ENCODE measurements at places on chromosomes 12 and 14. TPM values are rescaled to one million over a fixed set of nuclear protein-coding genes. Genes with fewer than 3 reads are reported as not detected.

The MARK3 gene
- total RNA-seq: 80.6 TPM

The COX8C gene
- not detected for total RNA-seq

The RNASE3 gene
- total RNA-seq: not detected

The NR4A1 gene
- total RNA-seq: 13.1 TPM

The PPP1R1A gene
- total RNA-seq: not detected

The MRPS35 gene
- total RNA-seq: 55.9 TPM

The TAS2R14 gene
- total RNA-seq: 0.76 TPM

The SERPINA9 gene
- total RNA-seq: not detected

The FAM186B gene
- 1.4 TPM for total RNA-seq

The GYS2 gene
- total RNA-seq: not detected

The SPRYD4 gene
- total RNA-seq: 1.8 TPM

The OXA1L gene
- 78.6 TPM for total RNA-seq

The TRPV4 gene
- total RNA-seq: 1.6 TPM

The PTPRB gene
- 4.4 TPM for total RNA-seq

The VSIG10 gene
- total RNA-seq: 11.6 TPM
